NCI-H2029 (cell line): ENCODE measurements at places on chromosomes 4 and X.

DNA sequence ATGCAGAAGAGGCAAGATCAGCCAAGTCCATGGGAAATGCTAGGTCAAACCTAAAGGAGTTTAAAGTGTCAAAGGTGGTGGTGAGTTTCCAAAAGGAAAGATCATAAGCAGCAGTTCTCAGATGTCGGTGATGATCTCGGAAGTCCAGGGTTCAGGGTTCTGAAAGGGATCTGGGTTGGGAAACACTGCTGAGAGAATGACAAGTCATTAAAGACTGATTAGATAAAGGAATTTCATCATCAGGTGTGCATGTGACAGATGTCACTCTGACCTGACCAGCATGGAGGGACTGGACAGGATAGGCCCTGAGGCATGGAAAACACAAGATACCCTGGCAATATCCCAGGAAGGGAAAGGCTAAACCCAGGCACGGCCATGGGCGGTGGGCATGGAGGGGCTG, 195.7 kb upstream of the TBL1X start:
- no peak for DNase-seq

GRCh38 chrX:112669824-112670223, 9.9 kb downstream of the LHFPL1 start:
- no peak for DNase-seq

GRCh38 chr4:181259081-181259709, 984.0 kb upstream of the TENM3 start:
- DNase-seq = no peak

- no peak for DNase-seq
Measured at GRCh38 chr4:30385650-30386049, 334.5 kb upstream of the PCDH7 start.

GRCh38 chr4:182429896-182430295, 186.7 kb downstream of the TENM3 start:
- DNase-seq = no peak
